ENCODE measurements at places on chromosomes 4 and X.

DNA sequence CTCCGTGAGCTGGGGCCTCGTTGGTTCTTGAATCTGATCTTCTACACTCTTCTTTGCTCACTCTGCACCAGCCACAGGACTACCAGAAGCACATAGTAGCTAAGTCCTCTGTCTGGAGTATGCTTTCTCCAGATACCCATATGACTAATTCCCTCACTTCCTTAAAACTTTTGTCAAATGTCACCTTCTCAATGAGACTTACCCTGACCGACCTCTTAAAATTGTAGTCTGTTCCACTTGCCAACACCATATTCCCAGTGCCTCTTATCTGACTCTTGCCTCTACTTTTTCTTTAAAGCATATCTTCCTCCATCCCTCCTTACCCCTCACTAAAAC lies 10.0 kb downstream of the PARM1 start:
- no peak for DNase-seq

GRCh38 chr4:179872755-179873154 lies 2370.4 kb upstream of the TENM3 start:
- DNase-seq, result no peak

GRCh38 chr4:28238876-28239275 lies 1378.2 kb downstream of the STIM2 start:
- DNase-seq, result no peak

DNA sequence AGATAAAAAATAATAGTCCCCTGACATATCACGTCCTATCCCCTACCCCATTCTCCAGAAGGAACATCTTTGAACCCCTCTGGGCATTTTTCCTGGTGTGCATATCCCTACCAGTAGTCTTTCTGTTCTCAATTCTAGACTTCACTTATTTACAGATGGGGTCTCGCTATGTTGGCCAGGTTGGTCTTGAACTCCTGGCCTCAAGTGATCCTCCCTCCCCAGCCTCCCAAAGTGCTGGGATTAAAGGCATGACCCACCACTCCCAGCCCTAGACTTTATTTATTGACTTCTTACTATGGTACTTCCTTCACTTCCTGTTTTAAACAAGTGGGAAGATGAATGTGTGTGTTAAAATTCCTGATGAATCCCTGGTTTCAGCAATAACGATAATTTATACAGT lies 612 bp upstream of the RRAGB start:
- DNase-seq, result no peak

- no peak for DNase-seq
These were observed 11.1 kb downstream of the ACSL1 start for GRCh38 chr4:184814686-184815045.

- DNase-seq, result no peak
These were observed 7.3 kb downstream of the PPP1R3F start for GRCh38 chrX:49276671-49277534.

GRCh38 chr4:64251781-64252180 lies 157.5 kb downstream of the TECRL start:
- no peak for DNase-seq

- DNase-seq, result no peak
These were observed 652 bp downstream of the SRPX start for GRCh38 chrX:38220024-38220414.

DNA sequence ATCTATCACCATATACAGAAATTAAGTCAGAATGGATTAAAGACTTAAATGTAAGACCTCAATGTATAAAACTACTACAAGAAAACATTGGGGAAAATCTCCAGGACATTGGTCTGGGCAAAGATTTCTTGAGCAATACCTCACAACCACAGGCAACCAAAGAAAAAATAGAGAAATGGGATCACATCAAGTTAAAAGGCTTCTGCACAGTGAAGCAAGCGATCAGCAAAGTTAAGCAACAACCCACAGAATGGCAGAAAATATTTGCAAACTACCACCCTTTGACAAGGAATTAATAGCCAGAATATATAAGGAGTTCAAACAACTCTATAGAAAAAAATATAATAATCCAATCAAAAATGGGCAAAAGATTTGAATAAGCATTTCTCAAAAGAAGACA lies 236.9 kb upstream of the EMCN start:
- DNase-seq, result no peak

Measured in activated CD8-positive, alpha-beta memory T cell treated with anti-CD3 and anti-CD28 coated beads for 4 hours (primary cell).